ENCODE measurements at places on chromosomes 6 and 20.
A peak's percentile ranks its signal among the peaks of the same experiment; 100 is the strongest.

DNA sequence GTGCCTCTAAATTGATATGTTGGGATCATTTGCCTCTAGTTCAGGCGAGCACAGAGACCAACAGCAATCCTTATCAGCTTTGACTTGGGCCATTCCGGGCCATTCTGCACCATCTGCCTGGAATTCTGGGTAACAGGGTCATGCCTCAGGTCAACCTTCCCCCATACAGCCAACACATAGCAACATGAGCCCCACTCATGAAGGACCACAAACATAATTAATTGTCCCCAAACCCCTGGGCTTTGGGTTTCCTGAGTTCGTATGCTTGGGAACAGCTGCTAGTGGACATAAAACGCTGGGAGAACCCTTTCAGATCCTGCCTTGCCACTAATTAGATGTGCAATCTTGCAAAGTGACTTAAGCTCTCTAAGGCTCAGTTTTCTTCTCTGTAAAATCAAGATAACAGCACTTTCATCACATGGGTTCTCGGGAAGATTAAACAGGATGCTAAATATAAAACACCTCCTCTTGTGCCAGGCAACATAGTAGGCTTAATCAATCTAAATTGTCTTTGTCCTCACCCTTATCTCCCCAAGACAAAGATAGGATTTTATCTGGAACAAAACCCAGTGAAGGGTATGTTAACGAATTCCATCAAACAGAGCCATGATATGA is 426.5 kb downstream of the CD83 start:
- no peak for DNase-seq

DNA sequence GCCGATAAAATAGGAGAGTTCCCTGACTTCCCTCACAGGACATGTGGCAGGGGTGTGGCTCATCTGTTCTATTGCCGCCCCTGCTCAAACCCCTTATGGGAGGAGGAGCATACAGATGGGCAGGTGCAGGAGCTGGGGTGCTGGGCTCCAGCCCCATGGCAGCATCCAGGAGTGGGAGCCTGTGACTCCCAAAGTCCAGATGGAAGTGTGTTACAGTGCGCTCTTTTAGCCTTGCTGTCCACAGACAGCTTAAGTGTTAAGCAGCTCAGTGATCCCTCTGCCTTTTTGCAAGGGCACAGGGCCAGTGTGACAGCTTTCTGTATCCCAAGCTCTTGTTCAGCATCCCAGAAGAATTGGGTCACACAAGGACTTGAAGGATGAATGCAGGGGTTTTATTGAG is 212.3 kb upstream of the MYLIP start:
- no peak for DNase-seq

- no peak for DNase-seq
Measured at GRCh38 chr6:92507552-92507951, 911.8 kb downstream of the EPHA7 start.

GRCh38 chr20:8073024-8073832 is 53.7 kb upstream of the TMX4 start:
- peak; percentile 18 for DNase-seq

DNA sequence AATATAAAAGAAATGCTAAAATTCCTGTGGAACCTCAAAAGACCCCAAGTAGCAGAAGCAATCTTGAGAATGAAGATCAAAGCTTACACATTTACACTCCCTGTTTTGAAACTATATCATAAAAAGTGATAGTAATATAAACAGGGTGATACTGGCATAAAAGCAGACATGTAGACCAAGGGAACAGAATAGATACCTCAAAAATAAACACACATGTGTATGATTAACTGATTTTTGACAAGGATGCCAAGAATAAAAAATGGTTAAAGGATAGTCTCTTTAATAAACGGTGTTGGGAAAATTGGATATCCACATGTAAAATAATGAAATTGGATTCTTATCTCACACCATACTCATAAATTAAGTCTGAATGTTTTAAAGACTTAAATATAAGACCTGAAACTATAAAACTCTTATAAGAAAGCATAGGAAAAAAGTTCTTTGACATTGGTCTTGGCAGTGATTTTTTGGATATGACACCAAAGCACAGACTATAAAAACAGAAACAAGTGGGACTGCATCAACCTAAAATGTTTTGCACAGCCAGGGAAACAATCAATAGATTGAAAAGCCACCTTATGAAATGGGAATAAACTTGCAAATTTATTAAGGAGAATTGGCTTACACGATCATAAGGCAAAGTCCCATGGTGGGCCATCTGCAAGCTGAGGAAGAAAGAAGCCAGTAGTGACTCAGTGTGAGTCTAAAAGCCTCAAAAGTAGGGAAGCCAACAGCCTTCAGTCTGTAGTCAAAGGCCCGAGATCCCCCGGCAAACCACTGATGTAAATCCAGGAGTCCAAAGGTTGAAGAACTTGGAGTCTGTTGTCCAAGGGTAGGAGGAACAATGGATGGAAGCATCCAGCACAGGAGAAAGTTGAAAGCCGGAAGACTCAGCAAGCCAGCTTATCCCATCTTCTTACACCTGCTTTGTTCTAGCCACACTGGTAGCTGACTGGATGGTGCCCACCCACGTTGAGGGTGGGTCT is 144.3 kb downstream of the MEI4 start:
- DNase-seq, result no peak

DNA sequence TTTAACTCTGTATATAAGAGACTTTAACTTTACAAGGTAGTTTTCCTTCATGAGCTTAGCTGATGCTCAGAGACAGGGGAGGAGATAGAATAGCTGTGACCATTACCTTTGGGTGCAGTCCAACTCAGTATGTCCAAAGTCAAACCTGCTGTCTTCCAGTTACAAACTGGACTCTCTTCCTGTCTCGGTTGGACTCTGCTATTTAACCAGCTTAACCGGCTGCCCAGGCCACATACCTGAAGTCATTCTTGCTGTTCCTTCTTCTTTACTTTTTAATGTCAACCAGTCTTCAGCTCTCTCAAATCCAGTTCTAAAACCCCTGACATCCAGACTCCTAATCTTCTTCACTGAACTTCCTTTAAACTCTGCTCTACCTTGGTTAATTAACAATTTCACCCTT is 138.3 kb upstream of the TSHZ2 start:
- DNase-seq, result no peak

- DNase-seq, result no peak
Measured at GRCh38 chr6:134466771-134467525, 149.0 kb upstream of the SGK1 start.

- no peak for DNase-seq
Measured at GRCh38 chr20:44166008-44166407, 21.0 kb downstream of the JPH2 start.

GRCh38 chr20:58235010-58235409 is 6.6 kb upstream of the ANKRD60 start:
- DNase-seq, result no peak

- no peak for DNase-seq
Measured at GRCh38 chr6:77566235-77566634, 86.6 kb upstream of the MEI4 start.

- DNase-seq, result no peak
Measured at GRCh38 chr6:54846243-54846856, at the start of gene FAM83B. FAM83B (plus strand) TSS chr6:54846771; CDS start chr6:54870247, 23,476 bp downstream.

- no peak for DNase-seq
Measured at GRCh38 chr6:75024828-75025227, 181.0 kb downstream of the COL12A1 start.

GRCh38 chr20:5065166-5065878 is 54.4 kb downstream of the PCNA start:
- no peak for DNase-seq

- DNase-seq, result no peak
Measured at GRCh38 chr6:21523652-21524051, 69.9 kb upstream of the SOX4 start.

DNA sequence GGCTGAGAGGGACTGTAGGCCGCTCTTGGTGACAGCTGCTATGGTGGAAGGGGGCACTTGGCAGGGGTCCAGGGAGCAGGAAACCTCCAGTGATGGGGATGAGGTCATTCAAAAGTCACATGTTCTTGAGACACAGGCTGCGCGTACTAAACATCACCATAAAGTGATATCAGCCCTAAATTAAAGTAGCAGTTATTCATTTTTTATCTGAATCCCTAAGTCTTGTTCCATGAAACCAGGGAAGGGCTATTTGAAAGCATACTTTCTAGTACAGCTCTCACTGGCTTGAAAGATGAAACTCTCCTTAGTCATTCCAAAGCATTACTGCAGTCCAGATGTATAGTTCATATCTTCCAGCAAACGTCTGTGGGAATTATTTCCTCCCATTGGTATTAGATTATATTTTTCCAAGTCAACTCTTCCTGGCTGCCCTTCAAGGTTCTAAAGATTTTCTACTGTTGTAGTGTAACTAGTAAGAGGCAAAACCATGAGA is 373.1 kb downstream of the CD109 start:
- DNase-seq, result no peak

DNA sequence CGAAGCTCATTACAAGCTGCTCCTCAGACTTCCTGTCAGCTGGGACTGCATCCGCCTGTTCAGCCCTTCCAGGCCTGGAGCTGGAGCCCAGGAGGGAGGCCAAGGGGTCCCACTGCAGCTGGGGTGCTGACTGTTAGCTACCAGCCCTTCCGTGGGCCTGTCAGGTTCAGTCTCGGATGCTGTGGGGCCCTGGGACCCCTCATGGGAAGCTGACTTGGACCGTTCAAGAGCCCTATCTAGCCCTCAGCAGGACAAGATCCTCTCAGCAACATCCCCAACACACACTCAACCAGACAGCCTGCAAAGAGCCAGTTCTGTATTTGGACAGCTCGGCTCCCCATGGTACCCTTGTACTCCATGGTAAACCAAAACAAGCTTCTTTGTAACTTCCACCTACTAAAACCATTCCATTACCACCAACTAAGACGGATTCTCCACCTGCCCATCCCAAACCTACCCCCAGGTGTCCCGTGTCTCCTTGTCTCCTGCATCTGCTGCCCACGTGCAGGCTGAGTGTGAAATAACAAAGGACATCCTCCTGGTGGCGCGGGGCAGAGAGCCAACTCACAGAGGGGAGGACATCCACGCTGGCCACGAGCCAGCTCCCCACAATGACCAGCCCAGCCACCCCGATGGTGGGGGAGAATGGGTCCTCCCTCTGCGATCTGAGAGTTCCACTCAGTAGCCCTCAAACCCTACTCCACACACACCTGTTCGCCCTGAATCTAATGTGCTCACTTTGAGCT is 111.2 kb downstream of the TAF4 start:
- DNase-seq, result no peak

- DNase-seq, result no peak
Measured at GRCh38 chr6:91033964-91034363, 447.1 kb upstream of the MAP3K7 start.

DNA sequence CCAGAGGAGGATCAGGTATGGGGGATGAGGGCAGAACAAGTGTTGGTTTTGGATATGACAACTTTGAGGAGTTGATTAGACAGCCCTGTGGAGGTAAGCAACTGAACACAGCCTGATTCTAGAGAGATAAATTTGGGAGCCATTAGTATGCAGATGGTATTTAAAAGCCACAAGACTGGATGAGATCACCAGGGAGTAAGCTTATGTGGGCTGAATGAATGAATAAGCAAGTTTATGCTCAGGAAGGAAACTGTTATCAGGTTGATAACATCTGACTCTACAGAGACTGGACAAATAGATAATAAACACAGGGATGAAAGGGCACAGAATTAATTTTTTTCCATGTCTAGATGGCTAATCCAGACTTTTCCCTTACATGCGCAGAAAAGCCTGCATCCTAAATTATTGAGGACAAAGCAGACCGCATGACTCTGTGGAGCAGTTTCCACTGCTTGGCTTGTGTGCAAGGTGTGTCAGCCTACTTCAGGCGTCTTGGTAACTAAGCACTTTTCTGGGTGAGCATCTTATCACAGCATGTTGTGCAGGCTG is 150.6 kb downstream of the GJA10 start:
- DNase-seq, result no peak

DNA sequence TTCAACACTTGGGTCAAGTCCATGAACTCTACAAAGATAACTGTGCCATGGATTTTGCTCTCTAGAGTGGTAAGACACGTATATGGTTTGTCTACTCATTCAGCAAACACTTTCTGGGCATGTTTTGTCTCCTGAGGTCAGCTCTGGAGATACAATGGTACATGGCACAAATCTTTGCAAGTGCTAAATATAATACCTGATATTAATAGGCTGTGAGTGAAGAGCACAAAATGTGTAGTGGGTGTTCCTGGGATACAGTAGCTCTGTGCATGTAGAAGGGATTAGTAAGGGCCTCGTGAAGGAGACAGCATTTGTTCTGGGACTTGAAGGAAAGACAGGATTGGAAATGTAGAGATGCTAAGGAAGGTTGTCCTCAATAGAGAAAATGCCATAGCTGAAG is 360.9 kb downstream of the BCKDHB start:
- no peak for DNase-seq

DNA sequence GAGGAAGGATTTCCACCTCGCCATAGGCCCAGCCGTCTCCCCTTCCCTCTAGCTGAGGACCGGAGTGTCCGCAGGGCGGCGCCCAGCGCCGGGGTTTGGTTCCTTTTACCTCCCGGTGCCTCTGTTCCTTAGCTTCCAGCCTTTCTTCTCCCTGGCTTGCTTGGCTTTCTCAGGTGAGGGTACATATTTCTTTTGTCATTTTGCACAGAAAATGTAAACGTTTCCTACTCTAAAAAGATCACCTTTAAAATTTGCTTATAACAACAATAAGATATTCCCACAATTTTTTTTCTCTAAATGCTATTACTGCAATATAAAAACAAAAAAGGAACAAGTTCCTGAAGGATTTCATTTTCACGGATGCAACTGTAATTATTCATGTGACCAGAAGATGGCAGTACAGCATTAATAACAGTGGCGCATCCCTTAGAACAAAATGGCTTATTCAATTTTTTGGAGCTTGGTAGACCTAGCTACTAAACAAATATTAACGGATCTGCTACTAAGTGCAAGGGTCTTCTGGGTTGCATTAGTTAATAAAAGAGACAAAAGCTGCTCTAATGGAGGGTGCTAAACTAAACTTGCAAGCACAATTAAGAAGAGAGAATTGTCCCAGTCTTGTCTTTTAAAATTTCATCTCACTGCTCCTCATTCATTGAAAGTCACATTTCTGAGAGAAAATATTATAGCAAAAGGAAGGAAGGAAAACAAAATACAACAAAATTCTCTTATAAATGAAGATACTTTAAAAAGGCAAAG is 172.9 kb downstream of the ADGRG6 start:
- DNase-seq, result peak; percentile 35

GRCh38 chr20:49285813-49286494 is 8.1 kb upstream of the ZNFX1 start:
- no peak for DNase-seq

DNA sequence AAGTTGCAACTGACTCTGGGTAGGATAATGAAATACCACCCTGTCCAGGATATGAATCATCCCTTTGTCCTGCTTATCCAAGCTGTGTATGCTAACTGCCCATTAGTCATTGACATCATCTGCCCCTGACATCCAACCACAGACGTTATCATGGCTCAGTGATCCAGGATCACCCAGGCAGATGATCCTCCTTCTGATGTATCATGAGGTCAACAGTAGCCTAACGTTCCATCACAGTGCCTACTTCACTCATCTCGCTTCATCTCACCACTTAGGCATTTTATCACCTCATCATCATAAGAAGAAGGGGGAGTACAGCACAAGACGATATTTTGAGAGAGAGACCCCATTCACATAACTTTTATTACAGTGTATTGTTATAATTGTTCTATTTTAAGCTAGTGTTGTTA is 13.4 kb upstream of the BTN3A2 start:
- peak; percentile 99 for DNase-seq

GRCh38 chr6:4091941-4092340 is 13.0 kb upstream of the FAM217A start:
- DNase-seq, result no peak

Data from epithelial cell of proximal tubule (primary cell).